ACHN (cell line): ENCODE measurements at places on chromosomes 3 and 15.

- DNase-seq, result no peak
These were observed 70.7 kb downstream of the IQSEC1 start for GRCh38 chr3:13002398-13003124.

DNA sequence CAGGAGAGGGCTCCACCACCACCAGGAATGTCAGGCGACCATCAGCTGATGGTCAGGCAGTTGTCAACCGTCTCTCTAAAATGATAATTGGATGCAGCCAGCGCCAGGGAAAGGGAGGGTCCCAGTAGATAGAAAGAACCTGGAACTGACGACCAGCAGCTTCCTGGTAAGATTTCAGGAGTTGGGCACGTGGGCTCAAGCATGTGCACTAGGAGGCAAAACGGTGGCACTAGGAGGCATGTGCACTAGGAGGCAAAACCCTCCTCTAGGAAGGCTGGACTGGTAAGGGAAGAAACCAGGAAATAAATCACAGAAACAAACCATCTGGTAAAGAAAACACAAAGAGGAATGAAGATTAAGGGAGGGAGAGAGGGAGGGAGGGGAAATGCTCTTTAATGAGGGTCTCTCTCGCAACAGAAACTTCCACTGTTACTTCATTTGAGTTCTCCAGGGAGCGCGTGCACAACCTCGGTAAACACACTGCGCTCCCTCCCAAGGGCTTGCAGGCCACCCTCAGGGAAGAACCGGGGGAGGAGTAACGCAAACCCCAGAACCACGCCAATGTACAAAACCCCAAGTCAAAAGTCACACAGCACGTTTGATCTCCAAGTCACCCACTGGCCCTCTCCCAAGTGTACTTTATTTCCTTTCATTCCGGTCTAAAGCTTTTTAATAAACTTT, 116.7 kb downstream of the XXYLT1 start:
- no peak for DNase-seq

DNA sequence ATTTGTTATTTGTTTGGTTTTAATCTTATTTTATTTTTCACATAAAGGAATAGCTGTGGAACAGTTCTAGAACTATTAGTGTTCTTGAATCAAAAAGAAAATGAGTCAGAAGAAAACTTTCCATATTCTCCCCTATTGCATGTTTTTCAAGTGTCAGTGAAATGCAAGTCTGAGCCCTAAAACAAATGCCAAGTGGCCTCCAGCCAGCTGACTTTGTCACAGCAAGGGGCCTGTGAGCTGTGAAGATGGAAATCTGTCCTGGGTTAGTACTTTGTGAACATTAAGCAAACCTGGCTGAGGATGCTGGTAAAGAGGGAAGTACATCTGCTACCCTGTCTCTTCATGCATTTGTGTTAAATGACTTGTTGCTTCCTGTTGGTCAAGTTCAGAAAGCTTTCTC, 14.2 kb downstream of the LRRC49 start:
- DNase-seq, result no peak

GRCh38 chr3:52817860-52818259, 12.6 kb downstream of the ITIH4 start:
- no peak for DNase-seq

DNA sequence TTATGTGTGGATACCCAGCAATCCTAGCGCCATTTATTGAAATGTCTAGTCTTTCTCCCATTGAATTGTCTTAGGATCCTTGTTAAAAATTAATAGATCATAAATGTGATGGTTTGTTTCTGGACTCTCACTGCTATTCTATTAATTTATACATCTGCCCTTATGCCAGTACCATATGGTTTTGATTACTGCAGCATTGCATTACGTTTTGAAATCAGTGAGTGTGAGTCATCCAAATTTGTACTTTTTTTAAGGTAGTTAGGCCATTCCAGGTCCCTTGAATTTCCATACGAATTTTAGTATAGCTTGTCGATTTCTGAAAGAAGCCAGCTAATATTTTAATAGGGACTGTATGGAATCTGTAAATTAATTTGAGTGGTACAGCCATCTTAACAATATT, 648.6 kb upstream of the ZNF385D start:
- no peak for DNase-seq

- no peak for DNase-seq
These were observed 67.5 kb downstream of the PROS1 start for GRCh38 chr3:93906245-93906644.

DNA sequence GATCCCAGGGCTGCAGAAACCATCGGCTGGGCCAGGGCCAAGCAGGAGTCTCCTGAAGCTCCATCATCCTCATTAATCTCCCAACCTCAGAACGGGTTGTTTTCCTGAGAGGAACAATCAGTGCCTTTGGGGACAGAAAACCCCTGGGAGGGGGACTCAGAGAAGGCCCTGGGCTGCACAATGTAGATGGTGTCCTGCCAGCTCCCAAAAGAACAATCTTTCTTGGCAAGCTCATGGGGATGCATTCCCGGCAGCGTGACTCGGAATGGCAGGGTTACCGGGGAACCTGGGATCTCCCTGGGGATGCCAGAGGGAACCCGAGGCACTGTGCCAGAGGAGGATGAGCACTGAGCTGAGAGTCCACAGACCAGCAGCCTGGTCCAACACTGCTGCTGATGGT, 72.1 kb upstream of the ATP2B2 start:
- no peak for DNase-seq
